Midbrain (tissue), 1 donor: ENCODE measurements at places on chromosomes 7 and 10.
A peak's percentile ranks its signal among the peaks of the same experiment; 100 is the strongest.

GRCh38 chr7:46932676-46933424, 649.1 kb downstream of the TNS3 start:
- no peak for DNase-seq

- no peak for DNase-seq
These were observed 81.0 kb downstream of the HYCC1 start for GRCh38 chr7:22932896-22933295.

DNA sequence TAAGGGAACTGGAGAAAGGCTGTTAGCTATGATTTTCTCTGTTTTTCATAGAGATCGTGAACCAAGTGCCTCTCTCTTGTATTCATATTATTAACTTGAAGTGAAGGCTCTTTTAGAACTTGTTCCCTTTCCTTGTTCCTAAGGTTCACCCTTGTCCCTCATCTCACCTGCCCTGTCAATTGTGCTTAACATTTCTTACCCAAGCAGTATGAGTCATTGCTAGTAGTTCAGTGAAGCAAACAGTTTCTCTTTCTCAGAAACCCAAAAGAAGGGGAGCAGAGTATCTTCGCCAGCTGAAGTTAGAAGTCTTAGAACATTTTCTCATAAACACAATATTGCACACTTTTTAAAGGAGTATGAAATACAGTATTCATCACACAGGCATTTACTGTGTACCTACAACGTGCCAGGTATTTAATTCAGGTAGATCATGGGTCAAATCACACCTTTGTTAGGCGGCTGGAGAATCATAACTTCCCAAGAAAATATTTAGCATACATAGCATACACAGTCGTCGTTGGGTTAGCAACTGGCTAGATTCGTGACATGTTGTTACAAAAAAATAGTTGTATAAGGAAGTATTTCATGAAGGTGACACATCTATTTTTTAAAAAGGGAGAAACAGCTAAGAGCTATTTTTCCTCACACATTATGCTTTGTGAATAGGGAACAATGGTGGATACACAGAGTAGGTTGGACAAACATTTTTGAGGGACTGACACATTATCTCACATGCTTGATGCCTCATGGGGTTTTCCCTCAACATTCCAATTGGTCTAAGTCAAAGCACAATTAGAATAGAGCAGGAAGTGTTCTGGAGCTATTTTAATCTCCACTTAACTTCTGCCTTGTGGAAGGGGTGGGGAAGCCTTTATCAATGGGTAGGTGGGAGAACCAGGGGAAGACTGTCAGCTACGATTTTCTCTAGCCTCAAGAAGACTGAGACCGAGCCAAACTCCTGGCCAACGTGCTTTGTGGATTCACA, 13.2 kb downstream of the HDAC9 start:
- no peak for DNase-seq

- peak; percentile 25 for DNase-seq
These were observed 17.0 kb downstream of the PNLIPRP3 start for GRCh38 chr10:116444527-116445142.

GRCh38 chr10:75040576-75040975, 70.9 kb upstream of the SAMD8 start:
- no peak for DNase-seq

DNA sequence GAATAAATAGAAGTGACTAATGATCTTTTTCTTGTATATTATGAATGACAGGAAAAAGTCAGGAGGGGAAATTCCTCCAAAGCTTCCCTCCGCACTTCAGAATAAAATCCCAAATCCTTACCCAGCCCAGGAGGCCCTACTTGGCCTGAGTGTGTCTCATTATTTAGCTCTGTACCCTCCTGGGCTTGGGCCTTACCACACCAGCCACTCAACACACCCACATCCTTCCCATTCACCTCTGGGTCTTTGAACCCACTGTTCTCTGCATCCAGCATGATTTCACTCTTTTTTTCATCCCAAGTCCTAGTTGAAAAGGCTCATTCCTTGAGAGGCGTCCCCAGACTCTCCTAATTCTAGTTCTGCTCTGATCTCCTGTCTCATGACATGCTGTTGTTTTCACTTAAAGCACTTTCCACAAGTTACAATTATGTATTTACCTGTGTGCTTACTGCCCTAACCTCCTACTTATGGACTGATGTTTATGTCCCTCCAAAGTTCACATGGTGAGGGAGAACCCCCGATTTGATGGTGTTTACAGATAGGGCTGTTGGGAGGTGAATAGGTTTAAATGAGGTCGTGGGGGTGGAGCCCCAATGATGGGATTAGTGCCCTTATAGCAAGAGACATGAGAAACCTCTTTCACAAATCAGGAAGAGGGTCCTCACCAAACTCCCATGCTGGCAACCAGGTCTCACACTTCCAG, 6.4 kb downstream of the NOD1 start:
- DNase-seq, result no peak

DNA sequence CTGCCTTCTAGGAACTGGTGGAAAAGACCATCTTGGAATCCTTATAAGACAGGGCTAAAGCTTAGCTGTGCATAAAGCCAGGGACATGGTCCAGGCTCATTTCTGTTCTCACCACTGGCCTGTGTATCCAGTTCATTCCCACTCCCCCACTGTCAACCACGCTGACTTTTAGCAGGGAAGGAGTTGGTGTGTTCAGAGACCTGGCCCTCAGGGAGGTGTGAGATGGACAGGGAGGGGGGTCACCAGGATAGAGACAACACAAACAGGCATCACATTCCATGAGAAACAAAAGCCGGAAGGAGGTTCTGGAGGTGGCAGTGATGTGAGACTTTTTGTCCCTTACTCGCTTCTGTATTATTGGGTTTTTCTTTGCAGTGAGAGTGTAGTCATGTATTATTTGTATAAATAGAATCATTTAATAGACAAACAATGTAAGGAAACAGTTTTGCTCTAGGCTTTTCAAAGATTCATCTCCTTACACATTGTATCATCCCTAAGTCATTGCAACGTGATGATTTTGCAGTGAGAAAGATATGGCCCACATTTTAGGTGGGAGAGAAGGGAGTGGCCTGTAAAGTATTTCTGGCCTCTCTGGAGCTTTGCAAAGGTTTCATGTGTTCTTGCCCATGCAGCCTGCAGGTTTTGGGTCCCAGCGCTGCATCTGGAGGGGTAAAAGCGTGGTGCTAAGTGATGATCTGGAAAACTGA, 52.0 kb downstream of the EEPD1 start:
- no peak for DNase-seq

- DNase-seq, result no peak
These were observed 232 bp upstream of the GRID1 start for GRCh38 chr10:86366902-86367151.

GRCh38 chr7:84908196-84908793, 278.6 kb downstream of the SEMA3D start:
- DNase-seq, result no peak

DNA sequence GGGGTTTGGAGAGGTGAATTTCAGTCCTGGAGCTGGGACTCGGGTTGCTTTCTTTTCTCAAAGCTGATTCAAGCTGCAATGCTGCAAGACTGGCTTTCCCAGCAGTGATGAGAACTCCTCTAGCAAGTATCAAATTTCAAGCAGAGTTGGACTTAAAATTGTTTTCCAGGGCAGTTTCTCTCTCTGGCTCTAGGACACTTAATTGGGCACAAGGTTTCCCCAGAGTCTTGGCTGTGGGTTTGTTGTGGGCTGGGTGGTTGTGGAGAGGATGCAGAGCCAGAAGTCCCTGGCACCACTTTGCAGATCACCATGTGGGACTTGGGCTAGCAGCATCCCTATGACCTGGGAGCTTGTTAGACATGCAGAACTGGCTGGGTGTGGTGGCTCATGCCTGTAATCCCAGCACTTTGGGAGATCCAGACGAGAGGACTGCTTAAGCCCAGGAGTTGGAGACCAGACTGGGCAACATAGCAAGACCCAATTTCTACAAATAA, 16.8 kb downstream of the AKR1B15 start:
- no peak for DNase-seq
